ENCODE measurements at places on chromosomes 5 and 9.

GRCh38 chr9:133132174-133132573 lies 11.1 kb upstream of the RALGDS start:
- no peak for DNase-seq

- DNase-seq = no peak
These were observed 17.5 kb upstream of the CLPTM1L start for GRCh38 chr5:1362242-1363015.

GRCh38 chr5:87579678-87580077 lies 166.9 kb upstream of the CCNH start:
- no peak for DNase-seq

DNA sequence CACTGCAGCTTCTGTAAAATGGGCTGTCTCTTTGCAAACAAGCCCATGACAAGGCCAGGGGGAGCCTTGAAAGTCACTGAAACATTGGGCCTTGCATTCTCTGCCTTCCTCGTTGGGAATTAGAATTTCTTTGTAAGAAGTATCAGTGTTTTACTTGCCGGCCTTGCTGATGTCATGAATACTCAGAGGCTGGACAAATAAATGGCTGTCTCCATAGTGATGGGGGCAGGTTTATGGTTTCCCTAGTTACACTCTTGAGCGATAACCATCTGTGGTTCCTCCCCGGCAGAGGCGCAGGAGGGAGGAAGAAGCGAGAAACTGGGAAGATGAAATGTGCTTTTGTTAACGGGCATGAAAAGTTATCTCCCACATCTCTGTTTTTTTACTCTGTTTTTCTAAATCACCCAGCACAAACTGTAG lies 272.7 kb upstream of the PANK3 start:
- DNase-seq = peak; percentile 73

- DNase-seq = no peak
These were observed 79.0 kb downstream of the DAP start for GRCh38 chr5:10681731-10682679.

DNA sequence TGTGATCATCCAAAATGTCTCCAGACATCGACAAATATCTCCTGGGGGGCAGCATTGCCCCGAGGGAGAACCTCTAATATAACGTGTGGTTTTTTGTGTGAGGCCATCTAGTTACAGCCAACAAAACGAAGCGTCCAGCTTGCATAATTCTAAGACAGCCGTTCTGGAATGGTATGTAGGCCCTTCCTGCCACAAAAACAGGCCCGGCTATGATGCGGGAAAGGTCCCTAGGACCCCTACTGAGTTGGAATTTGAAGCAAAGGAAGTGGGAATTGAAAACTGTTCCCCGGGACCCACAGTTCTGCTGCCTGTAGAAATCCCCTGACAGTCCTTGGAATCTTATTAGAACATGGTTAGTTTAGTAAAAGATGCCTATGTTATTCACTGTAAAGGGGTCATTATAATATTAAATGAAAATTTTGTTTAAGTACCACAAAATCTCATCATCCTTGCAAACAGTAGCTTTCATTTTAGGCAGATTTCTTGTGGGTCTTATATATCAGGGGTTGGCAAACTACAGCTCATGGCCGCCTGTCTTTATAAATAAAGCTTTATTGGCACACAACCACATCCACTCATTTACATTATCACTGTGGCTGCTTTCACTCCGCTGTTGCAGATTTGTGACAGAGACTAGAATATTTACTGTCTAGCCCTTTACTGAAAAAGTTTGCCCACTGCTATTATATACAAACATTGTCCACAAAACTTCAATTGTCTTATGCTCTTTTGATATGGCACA lies 70.7 kb downstream of the MSX2 start:
- no peak for DNase-seq

GRCh38 chr9:21741151-21741550 lies 61.3 kb upstream of the MTAP start:
- DNase-seq = no peak

DNA sequence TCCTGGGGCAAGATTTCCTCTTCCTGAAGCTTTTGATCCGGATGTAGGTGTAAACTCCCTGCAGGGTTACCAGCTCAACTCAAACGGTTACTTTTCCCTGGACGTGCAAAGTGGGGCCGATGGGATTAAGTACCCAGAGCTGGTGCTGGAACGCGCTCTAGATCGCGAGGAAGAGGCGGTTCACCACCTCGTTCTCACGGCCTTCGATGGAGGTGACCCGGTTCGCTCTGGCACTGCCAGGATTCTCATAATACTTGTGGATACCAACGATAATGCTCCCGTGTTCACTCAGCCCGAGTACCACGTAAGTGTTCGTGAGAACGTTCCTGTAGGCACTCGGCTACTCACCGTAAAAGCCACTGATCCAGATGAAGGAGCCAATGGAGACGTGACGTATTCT lies 820 bp downstream of the PCDHGA4 start:
- no peak for DNase-seq

DNA sequence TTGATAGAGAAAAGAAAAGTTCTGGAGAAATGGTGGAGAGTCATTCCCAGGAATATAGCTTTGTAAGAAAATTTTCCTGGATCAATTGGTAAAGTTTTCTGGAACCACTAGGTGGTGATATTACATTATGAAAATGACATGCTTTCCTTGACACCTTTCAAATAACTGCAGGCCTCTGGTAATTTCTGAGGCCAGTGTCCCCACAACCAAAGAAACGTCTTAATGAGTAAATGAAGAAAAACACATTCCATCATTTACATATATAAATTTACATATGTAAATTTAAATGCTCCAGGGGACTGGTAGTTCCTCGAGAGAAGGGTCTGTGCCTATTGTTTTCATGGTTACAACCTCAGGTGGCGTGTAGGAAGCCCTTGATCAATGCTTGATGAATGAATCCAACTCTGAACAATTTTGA lies 17.2 kb upstream of the RGS3 start:
- DNase-seq = peak; percentile 36

- no peak for DNase-seq
These were observed 253.1 kb upstream of the IRX1 start for GRCh38 chr5:3342271-3343100.

DNA sequence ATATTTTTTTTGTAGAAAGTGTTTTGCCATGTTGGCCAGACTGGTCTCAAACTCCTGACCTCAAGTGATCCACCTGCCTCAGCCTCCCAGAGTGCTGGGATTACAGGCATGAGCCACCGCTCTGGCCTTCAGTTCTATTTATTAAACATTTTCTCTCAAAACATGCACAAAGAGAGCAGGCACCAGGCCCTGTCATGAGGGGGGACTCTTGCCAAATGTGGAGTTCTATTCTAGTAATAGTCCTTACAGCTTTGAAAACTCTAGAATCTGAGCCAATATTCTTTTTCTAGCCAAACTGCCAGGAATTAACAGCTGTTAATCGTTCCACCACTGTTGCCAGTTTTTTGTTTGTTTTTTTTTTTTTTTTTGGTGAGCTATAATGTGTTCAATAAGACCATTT lies 124.6 kb downstream of the TARS1 start:
- DNase-seq = no peak

DNA sequence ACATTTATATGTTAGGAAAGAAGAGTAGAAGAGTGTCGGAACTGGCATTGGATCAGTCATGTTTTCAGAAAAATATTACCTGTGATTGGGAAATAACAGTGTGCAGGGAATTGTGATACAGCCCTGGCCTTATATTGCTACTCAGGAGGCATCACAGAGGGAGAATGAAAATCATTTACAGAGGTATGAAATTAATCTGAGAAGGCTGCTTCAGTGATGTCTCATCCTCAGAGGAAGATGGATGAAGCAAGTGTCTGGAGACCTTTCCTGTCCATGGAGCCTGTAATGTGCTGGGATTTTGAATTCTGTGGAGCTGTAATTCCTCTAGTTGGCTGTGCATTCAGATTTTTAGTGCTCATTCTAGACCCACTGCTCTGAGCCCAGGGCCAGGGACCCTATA lies 3.8 kb downstream of the ACTBL2 start:
- DNase-seq = no peak

GRCh38 chr5:160643616-160644240 lies 208.3 kb downstream of the ATP10B start:
- no peak for DNase-seq

DNA sequence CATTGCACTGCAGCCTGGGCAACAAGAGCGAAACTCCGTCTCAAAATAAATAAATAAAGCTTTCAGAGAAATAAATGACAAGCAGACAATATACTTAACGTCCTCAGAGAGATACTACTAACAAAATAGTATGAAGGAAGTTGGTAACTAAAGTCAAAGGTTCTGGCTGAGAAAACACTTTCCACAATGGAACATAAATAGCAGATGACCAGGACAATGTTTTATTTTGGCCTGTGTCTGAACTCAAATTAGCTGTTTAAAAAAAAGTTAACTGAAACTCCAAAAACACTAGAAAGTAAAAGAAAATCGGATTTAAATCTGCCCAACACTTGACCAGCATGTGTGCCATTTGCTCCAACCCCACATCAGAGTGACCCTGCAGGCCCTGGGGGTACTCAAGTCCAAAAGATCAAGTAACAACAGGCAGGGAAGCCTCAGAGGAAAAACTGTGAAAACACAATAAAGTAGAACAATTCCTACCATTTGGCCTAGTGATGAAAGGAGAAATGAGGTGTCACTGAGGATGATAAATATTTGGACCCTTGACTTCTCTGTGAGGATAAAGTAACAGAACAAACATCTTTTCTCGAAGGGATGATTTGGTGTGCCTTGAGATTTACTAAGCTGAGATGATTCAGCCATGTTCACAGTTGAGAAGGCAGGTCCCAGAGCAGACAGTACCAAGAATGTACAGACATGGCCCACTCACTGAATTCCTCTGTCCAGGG lies 47.7 kb downstream of the LHFPL2 start:
- no peak for DNase-seq

- DNase-seq = no peak
These were observed 5.8 kb upstream of the SPINK7 start for GRCh38 chr5:148306446-148306845.

- no peak for DNase-seq
These were observed 54.1 kb downstream of the RASGEF1C start for GRCh38 chr5:180154821-180155364.

DNA sequence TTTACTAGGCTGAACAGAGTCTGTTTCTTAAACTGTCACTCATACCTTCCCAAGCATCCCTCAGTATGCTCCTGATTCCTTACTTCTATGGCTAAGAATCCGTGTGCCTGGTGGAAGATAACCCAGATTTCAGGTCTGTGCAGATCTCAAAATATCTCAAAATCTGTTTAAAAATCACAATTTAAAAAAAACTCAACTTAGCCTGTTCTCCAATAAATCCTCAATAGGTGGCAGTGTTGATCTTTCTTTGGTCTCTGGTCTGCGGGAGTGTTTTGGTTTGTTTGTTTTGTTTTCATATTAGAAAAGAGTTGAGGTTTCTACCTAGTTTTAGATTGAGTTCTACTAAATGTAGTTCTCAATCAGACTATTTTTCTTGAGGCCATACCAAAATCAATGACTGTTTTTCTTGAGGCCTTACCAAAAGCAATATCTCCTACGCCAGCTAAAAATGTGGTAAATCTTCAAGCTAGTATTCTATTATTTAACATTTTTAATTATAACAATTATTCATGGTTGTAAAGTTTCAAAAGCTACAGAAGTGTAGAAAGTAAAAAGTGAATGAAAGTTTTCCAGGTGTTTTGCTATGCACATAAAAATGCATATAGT lies 57.9 kb downstream of the TGFBR1 start:
- DNase-seq = peak; percentile 67

DNA sequence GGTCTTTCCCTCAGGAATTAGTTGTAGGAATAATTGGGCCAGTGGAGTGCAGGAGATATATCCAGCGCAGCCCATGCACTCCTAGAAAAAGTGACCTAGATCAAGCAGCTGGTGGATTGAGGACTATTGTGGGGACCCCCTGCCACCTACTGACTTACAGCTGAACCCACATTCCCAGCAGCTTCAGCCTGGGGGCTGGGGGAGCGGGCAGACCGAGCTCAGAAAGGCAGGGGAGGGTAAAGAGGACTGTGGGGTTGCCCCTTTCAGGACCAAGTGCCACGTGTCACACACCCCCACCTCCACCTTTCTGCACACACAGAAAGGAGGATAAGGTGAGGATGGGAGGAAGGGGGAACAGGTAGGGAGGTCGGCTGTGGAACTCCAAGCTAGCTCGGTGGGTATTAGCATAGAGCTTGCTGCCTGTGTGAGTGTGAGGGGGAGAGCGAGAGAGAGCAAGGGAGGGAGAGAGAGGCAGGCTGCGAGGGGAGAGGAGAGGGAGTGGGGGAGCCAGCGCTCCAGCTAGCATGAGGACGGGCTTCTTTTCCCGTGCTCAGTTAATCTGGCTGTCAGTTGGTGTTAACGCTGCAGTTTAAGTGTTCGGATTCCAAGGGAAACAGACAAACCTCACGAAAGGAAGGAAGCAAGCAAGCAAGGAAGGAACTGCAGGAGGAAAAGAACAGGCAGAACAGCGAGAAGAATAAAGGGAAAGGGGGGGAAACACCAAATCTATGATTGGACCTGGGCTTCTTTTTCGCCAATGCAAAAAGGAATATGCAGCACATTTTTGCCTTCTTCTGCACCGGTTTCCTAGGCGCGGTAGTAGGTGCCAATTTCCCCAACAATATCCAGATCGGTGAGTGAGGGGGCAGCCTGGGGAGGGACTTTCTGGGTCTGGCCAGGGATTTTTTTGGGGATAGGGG lies at the start of gene GRIA1:
Gene GRIA1, plus strand, starts transcription at position 553 of the 920 bp plus-strand sequence.
- DNase-seq = no peak

DNA sequence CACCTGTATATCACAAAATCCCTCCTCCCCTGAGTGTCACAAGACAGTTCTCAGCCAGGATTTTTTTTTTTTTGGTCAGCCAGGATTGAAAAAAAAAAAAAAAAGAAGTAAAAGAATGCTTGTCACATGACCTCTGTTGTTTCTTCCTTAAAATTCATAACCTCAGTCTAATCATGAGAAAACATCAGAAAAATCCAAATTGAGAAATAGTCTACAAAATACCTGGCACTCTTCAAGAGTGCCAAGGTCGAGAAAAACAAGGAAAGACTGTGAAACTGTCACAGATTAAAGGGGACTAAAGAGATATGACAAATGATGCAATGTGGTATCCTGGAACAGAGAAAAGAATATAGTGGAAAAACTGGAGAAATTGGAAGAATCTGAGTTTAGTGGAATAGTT lies 58.5 kb upstream of the SUB1 start:
- DNase-seq = no peak

GRCh38 chr5:54756301-54756700 lies 229.1 kb downstream of the ESM1 start:
- DNase-seq = no peak

DNA sequence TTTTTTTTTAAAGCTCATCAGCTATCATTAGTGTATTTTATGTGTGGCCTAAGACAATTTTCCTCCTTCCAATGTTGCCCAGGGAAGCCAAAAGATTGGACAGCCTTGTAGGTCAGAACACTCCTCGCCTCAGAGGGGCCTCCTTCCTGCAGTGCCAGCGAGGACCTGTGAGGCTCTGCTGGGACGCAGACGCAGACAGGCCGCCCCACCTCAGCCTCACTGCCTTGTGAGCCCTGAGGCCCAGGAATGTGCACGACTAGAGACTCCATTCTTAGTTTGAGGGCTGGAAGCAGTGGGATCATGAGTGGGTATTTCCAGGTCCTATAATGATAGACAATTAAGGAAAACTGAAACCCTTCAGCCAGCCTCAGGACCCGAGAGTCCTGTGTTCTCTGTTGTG lies 85.4 kb downstream of the PJA2 start:
- DNase-seq = no peak
